ENCODE measurements at places on chromosomes 12 and 14. TPM values are rescaled to one million over a fixed set of nuclear protein-coding genes. Genes with fewer than 3 reads are reported as not detected.

Gene CTDSP2
- 80.9 TPM for total RNA-seq

DNA sequence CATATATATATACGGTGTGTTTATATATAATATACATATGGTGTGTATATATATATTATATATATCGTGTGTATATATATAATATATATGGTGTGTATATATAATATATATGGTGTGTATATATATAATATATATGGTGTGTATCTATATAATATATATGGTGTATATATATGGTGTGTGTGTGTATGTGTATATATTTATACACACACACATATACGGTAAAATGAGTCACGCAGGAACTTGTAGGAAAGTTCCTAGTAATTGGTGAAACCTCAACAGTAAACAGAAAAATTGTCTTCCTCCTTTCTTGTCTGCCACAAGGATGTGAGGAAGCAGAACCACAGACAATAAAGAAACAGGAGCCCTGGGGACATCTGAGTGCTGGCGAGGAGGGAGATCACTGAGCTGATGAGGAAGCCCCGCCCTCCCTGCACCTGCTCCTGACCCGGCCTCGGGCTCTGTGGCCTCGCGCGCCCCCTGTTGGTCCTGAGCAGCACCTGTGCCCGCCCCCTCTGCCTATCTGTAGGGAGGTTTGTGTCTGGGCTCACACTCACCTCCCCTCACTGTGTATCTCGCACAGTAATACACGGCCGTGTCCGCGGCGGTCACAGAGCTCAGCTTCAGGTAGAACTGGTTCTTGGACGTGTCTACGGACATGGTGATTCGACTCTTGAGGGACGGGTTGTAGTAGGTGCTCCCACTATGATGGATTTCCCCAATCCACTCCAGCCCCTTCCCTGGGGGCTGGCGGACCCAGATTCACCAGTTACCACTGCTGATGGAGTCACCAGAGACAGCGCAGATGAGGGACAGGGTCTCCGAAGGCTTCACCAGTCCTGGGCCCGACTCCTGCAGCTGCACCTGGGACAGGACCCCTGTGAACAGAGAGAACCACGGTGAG lies 1079.4 kb downstream of the TMEM121 start:
- H3K27ac ChIP-seq: no peak overlapping the region
- peaks cover 44% of the 10 kb centered on the region for H3K27me3 ChIP-seq
- H3K4me1 ChIP-seq: peaks cover 3% of the 10 kb centered on the region
- H3K36me3 ChIP-seq: no peaks in the 10 kb centered on the region
- peak; percentile 93 for DNase-seq
- H3K4me3 ChIP-seq: no peak overlapping the region

Gene ACOT6
- total RNA-seq: 0.18 TPM

Gene NKX2-1
- total RNA-seq: not detected

DNA sequence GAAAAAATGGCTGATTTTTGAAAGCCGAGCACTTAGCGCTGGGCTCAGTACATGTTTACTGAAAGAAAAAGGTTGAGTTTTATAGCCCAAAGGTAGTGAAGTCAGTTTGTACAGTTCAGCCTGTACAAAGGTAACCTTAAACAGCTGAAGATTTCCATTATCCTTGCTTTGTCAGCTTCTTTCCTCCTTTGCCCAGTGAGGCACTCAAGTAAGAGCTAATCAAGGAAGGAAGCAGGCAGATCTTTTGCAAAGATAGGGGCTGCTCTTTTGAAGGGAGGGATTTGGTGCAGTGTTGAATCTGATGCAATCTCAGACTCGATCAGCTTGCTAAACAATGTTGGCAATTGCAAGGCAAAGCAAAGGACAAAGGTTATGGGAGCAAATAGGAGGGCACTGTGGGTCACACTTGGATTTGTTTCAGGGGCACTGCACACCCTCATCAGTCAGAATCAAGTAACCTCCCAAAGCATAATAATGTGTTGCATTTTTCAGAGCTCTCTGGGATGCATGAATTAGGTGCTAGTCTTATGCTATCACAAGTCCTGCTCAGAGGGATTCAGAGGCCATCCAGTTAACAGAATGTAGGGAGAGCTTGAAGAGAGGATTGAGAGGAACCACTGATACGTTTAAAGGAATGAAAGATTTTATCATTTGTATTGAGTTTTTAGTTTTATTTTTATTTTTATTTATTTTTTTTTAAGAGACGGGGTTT lies 44.4 kb downstream of the ANO6 start:
- no peaks in the 10 kb centered on the region for H3K27me3 ChIP-seq
- H3K4me1 ChIP-seq: peaks cover 31% of the 10 kb centered on the region
- DNase-seq: no peak
- H3K27ac ChIP-seq: no peak overlapping the region

DNA sequence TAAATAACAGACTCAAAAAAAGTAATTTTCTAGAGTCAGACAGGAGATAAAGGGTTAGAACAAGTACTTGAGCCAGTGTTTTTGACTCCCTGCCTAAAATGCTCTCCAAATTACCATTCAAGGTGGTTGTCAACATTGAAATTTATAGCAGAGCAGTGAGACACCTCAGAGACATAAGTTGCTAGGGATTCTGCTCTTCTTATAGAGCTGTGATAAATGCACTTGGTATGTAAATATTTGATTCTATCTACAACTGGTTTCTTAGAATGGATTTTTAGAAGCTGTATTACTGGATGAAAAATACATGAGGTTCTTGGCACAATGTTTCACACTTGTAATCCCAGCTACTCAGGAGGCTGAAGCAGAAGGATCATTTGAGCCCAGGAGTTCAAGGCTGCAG lies 83.9 kb upstream of the OSBPL8 start:
- H3K36me3 ChIP-seq: no peaks in the 10 kb centered on the region
- H3K4me1 ChIP-seq: no peaks in the 10 kb centered on the region
- no peak for DNase-seq
- H3K27ac ChIP-seq: no peak overlapping the region

Gene SYNDIG1L
- total RNA-seq: not detected

DNA sequence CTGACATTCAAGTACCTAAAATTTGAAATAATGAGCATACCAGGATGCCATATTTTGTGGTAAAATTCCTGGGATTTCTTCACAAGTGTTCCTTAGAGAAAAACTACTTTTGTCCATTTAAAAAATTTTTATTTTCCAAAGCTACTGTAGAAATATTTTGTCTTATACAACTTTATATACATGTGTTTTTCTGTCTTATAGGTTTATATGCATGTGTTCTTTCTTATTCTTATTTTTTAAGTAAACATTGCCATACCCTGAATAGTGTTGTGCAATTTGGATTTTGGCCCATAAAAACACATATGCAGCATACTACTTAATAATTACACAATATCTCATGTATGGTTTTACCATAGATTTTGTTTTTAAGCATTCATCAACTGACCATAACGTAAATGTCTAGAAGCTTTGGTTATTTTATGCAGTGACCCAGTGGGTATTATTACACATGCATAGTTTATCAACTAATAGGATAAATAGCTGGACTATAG lies 1107.4 kb upstream of the SEL1L start:
- no peak for DNase-seq
- H3K27me3 ChIP-seq: no peaks in the 10 kb centered on the region
- H3K27ac ChIP-seq: no peak overlapping the region
- H3K36me3 ChIP-seq: no peaks in the 10 kb centered on the region
- H3K4me1 ChIP-seq: no peaks in the 10 kb centered on the region

- no peak overlapping the region for H3K4me3 ChIP-seq
- no peaks in the 10 kb centered on the region for H3K27me3 ChIP-seq
- H3K4me1 ChIP-seq: no peaks in the 10 kb centered on the region
- H3K36me3 ChIP-seq: no peaks in the 10 kb centered on the region
These were observed 50.5 kb downstream of the ANO4 start for GRCh38 chr12:100845095-100845494.

DNA sequence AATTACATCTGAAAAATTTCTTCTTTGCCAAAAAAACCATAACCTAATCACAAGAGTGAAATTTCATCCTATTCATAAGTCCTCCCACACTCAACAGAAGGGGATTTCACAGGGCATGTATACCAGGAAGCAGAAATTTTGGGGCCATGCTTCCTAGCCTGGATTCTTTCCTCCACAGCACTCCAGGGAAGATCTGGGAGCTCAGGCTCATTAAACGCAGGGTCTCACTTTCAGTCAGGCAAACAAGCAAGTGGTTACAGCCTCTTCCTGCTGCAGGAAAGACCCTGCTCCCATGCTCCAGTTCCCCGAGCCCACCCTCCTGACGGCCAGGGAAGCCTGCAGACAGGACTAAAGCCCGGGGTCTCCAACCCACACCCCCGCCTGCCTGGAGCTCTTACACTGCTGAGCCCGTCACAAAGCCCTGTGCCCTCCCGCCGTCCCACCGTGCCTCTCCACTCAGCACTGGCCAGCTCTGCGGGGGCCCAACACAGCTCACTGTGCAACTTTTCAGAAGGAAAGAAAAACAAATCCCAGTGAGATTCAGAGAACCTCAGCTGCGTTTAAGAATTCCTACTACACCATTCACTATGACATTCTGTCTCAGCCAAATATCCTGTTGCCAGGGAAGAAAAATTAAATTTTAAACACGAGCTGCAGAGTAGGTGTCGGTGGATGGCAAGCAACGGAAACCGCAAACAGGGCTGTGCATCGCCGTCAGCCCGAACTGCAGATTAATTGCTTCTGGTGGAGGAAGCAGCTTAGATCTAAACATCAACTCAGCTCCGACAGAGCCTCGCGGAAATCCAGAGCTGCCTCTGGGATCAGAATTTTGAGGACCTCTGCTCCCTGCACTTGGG lies 106.7 kb upstream of the SFSWAP start:
- no peaks in the 10 kb centered on the region for H3K36me3 ChIP-seq
- peak overlapping the region; percentile 36 for H3K4me3 ChIP-seq
- peaks cover 60% of the 10 kb centered on the region for H3K4me1 ChIP-seq
- peak overlapping the region; percentile 39 for H3K27ac ChIP-seq

- peaks cover 9% of the 10 kb centered on the region for H3K36me3 ChIP-seq
- no peaks in the 10 kb centered on the region for H3K27me3 ChIP-seq
- H3K4me1 ChIP-seq: peaks cover 2% of the 10 kb centered on the region
These were observed 145.8 kb downstream of the BICD1 start for GRCh38 chr12:32252199-32253073.

DNA sequence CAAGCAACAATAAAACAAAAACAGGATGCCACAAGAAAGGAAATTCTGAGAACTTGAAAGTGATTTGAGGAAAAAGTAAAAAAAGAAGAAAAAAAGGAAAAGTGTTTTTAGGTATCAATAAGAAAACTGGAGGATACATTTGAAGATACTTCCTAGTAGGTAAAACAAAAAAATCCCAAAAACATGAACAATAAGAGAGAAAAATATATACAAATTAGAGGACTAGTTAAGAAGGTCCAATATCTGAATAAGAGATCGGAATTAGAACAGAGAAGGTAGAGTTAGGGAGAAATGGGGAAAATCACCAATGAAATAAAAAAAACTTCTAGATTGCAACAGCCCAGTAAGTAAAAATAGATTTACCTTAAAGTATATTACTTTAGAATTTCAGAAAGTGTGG lies 8.8 kb downstream of the DEPDC4 start:
- H3K27ac ChIP-seq: no peak overlapping the region
- DNase-seq: no peak
- no peaks in the 10 kb centered on the region for H3K36me3 ChIP-seq
- no peaks in the 10 kb centered on the region for H3K4me1 ChIP-seq

- H3K27me3 ChIP-seq: no peaks in the 10 kb centered on the region
- peaks cover 26% of the 10 kb centered on the region for H3K4me1 ChIP-seq
- H3K36me3 ChIP-seq: peaks cover 1% of the 10 kb centered on the region
- H3K4me3 ChIP-seq: peak overlapping the region; percentile 53
These were observed 50.5 kb downstream of the IRF2BPL start for GRCh38 chr14:76977793-76978720.

Measured in activated CD4-positive, alpha-beta T cell treated with anti-CD3 and anti-CD28 coated beads for 36 hours (primary cell).